ENCODE measurements at places on chromosomes 11 and 22.

- no peak for DNase-seq
Measured at GRCh38 chr11:100740440-100740839, 53.4 kb downstream of the ARHGAP42 start.

GRCh38 chr11:29184939-29185890, 831.6 kb downstream of the KCNA4 start:
- no peak for DNase-seq

DNA sequence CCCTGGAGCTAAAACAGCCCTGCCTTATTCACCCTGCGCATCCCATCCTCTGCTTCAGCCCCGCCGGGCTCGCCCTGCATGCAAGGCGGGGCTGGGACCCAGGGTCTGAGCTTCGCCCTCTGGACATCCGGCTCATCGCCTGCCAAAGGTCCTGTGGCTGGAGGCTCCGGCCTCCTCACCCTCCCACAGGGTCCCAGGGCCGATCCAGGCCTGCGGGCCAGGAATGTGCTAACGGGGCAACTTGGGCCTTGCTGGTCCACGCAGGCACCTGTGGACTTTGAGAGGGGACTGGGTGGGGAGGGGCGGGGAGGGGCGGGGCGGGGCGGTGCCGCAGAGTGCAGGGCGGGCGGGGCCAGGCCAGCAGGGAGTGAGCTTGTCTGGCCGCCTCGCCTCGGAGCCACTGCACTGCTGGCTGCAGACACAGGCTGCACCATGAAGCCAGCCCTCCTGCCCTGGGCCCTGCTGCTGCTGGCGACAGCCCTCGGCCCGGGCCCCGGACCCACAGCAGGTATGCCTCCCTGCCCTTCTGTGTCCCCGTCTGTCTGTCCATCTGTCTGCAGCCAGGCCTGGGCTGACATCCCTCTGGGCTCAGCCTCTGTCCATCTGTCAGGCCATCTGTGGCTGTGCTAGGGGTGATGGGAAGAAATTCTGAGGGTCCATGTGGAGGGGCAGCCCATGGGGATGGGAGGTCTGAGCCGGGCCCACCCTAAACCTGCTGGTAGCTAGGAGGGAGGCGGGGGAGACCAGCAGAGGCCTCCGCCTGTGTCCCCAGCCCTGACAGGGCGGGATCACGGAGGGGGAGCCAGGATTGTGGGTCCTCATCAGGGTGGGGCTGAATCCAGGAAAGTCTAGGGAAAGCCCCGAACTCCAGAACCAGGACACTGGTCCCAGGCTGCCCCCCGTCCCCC, at the start of gene SUSD2:
Gene SUSD2 (plus strand): TSS at position 400 of the 908 bp plus-strand sequence. CDS start 33 bp downstream, at position 433.
- DNase-seq, result no peak

- no peak for DNase-seq
Measured at GRCh38 chr11:3929649-3930048, 74.2 kb downstream of the STIM1 start.

DNA sequence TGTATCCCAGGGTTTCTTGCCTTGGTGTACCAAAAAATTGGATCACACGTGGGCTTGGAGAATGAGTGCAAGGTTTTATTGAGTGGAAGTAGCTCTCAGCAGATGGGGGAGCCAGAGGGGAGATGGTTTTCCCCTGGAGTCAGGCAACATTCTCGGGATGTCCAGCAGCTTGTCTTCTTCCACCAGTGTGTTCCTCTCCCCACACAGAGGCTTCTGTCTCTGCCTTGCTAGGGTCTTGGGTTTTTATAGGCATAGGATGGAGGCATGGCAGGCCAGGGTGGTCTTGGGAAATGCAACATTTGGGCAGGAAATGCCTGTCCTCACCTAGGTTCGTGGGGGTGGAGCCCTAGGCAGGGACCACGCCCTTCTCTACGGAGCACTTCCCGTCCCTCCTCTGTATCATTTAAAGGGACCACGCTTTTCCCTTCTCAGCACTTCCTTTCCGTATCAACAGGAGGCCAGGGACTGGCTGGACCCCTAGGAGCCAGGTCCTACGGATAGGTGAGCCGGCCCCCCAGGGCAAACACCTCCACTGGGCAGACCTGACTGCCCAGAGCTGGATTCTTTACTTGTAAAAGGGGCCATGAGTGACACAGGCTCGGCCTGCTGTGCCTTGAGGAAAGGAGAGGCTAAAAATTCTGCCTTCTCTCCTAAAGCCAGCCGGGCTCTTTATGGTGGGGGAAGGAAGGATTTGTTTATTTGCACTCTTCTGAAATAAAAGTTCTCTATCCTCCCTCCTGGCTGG, 55.3 kb upstream of the CCDC188 start:
- no peak for DNase-seq

DNA sequence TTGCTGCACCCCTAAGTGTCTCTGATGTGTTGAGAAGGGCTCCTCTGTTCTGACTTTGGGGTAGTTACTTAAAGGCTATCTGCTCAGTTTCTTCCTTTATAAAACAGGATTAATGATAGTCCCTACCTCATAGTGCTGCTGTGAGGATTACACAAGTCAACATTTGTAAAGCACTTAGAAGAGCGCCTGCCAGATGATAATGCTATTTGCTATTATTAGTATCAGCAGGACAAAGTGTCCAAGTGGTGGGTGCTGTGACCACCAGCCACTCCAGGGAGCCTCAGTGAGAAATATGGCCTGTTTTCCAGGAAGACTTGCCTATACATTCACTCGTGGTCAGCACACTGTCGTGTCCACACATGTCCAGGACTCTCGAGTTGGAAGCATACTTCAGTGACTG, 16.2 kb downstream of the POU2F3 start:
- DNase-seq, result no peak

- no peak for DNase-seq
Measured at GRCh38 chr11:89420981-89421380, 70.2 kb downstream of the NOX4 start.

DNA sequence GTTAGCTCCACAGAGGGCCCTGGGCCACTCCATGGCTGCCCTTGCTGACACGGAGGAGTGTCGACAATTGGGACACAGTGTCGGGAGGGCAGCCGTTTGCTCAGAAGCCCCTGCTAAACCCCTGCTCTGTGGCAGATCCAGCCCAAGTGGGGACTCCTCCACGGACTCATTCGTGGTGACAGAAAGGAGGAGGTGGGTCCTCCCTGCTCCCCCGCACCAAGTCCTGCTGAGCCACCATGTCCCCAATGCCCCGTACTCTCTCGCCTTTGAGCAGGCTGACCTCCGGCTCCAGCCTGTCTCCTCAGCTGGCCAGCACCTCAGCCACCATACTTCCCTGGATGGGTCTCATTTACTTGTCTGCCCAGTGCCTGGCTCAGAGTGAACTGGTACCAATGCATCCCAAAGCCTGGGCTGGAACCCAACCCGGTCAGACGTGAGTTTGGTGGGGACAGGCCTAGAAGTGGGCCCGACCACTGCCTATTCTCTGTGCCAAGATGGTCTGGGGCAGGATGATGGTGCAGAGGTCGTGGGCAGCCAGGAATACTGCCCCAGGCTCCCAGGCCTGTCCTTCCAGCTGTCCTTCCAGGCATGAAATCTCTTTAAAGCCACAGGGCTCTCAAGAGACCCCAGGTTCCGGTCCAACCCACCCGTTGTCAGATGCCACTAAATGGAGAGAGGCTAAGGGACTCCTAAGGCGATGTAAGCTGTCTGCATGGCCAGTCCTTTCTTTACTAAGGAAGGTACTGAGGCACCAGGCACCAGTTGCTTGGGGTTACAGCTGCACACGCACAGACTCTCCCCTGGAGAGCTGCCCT, 4.3 kb downstream of the CBX6 start:
- DNase-seq, result no peak

GRCh38 chr22:37782340-37783168, 25.2 kb upstream of the GCAT start:
- DNase-seq, result no peak

DNA sequence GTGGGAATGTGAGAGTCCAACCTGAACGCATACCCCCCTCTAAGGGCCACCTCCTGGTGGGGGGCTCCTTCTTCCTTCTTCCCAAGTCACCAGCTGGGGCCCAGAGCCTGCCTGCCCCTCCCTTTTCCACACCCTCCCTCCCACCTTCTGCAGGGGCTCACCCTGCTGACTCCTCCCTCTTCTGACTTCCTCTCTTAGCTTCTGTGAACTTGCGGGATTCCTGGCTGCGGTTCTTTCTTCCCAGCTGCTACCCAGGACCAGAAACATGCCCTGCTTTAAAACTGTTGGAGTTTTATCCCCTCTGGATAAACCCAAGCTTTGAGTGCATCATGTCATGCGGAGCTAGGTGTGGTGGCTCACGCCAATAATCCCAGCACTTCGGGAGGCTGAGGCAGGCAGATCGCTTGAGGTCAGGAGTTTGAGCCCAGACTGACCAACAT, 10.2 kb downstream of the LRRC74B start:
- DNase-seq, result no peak

- no peak for DNase-seq
Measured at GRCh38 chr11:46710821-46711269, 8.2 kb upstream of the F2 start.

DNA sequence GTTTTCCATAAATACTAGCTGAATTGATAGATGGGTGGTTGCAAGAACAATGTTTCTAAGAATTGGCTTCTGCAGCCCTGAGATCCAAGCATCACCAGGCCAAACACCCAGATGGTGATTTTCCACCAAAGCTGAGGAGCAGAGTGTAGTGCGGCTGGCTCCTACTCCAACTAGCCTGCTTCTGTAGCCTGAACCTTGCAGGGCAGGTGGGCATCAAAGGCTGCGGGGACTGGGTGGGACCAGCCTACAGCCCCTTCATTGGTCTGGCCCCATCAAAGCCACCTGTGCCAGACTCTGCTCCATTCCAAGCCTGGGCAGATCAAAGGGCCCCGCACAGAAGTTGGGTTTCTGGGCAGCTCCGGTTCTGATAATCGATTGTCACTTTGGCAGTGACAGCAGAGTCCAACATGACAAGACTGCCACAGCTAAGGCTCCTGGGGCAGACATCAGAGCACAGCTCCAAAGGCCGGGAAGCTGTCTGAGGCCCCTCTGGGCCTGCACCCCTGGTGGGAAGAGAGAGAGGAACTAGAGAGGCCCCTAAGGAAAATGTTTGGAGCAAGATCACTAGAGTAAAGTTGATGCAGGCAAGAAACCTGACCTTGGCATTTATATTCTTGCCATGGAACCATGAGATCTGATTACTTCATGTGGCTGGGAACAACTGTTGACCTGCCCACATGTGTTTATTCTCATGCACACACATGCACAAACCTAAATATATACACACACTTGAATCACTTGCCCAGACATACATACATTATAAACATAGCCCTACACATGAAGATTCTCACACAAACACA, 582.9 kb downstream of the INSC start:
- DNase-seq, result no peak

DNA sequence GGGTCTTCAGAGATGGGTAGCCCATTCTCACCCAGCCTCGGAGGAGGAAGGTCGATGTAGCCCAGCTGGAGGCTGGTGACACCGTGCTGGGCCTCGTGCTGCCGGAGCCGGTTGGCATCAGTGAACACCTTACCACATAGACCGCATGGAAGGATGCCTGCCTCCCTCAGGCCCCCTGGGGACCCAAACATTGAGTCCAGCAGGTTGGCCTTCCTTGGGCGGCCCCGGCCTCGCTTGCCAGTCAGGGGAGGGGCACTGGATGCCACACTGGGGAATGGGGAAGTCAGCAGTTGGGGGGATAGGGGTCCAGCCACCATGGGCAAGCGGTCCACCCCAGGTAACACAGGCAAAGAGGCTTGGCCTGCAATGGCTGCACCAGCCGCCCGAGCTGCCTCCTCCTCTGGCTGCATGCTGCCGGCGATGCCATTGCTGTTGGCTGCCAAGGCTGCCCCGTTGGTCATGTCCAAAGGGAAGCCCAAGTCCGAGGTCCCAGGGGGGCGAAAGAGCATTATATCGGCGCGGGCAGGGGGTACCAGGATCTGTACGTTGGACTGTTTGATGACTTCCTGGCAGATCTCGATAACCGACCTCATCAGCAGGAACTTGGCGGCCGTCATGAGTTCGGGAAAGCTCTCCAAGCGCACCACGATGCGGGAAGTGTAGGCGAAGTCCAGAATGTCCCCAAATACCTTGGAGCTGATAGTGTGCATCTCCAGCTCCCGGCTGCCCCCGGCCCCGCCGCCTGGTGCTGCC, 1.4 kb downstream of the PATZ1 start:
- no peak for DNase-seq

DNA sequence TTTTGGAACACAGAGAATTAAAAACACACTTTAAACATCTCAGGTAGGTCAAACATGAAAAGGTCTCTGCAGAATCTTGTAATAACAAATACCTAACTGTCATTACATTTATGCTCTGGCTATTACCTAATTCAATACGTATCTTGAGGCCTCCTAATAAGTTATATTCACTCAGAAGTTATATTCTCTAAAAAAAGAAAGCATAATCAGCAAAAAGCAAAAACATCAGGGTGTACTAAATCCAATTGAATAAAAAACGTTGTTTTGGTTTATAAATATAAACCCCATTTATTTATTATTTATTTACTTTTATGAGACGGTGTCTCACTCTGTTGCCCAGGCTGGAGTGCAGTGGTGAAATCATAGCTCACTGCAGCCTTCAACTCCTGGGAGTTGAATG, 10.2 kb downstream of the TMEM41B start:
- no peak for DNase-seq

DNA sequence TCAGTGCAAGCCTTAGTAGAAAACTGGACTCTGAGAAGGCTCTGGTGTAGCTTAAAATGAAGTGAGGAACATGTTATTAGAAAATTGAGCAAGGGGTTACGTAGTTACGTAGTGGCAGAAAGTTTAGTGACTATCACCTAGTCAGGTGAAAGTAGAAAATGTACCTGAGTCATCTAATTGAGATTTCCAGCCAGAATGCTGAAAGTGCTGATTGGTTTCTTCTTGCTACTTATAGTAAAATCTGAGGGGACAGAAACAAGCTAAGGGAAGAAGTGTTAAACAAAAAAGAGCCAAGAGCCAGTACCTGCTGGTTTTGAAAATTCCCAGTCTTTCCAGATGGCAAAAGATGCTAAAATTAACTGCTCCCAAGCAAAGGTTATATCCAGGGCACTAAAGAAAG, 29.4 kb downstream of the ZNF280B start:
- DNase-seq, result no peak

GRCh38 chr22:19215360-19215759, 36.8 kb upstream of the SLC25A1 start:
- no peak for DNase-seq
